ENCODE measurements at places on chromosomes 7 and 10.

GRCh38 chr10:115720121-115720520, 552.9 kb downstream of the GFRA1 start:
- DNase-seq: no peak

DNA sequence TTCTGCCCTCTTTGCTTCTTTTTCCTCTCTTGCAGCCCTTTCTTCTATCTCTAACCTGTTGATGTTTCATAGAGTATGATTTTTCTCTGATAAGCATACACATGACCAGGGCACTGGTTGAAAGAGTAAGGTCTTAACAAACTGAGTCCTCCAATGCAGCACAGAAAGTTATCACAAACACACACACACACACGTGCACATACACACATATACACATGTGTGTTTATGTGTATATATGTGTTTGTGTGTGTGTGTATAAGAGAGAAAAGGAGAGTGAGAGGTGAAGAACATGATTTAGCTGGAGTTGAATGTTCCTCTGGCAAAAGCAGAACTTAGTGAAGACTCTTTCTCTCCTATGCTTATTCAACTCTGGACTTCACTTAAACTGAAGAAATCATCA, 130.0 kb downstream of the KLF6 start:
- DNase-seq: no peak

- DNase-seq: no peak
Measured at GRCh38 chr10:80373502-80373901, 16.9 kb downstream of the DYDC2 start.

GRCh38 chr10:65408401-65408800, 1517.4 kb upstream of the LRRTM3 start:
- DNase-seq: no peak

GRCh38 chr7:44322631-44323363, 2.6 kb downstream of the CAMK2B start:
- no peak for DNase-seq

DNA sequence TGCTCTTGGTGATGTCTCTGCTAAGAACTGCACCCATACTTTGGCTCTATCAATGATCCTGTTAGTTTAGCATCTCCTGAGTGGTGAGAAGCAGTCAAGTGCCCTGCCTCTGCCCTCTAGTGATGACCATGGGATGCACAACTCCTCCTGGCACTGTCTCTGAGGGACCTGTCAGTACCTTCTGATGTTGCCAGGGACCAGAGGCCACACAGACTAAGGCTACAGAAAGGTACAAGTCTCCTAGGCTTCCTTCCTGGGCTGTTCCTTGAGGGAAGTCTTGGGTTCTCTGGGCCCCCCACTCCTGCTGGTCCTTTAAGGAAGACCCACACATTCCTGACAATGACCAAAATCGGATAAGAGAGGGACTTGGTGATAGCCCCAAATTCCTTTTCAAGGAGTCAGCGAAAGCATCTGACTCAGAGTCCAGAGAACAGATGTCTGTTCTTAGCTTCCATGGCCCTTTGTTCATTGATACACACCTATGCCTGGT, 15.3 kb downstream of the NKX2-3 start:
- DNase-seq: no peak

DNA sequence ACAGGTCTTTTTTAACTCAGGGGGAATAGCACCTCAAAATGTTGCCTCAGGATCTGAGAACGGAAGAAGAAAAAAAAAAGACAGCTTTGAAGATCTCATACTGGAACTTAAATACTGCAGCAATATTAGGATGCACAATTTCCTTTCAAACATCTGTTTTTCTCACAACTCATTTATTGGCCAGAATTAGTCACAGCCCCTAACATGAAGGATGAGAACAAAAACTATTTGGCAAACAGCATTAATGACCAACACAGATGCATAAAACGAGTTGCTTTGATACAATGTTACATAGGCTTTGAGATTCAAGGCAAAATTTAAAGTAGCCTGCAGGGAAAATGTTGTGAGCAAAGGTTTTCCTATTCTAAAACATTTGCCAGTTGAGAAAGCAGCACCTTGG, 36.5 kb downstream of the JMJD1C start:
- no peak for DNase-seq

GRCh38 chr7:107668296-107668695, 7.7 kb downstream of the SLC26A4 start:
- no peak for DNase-seq

DNA sequence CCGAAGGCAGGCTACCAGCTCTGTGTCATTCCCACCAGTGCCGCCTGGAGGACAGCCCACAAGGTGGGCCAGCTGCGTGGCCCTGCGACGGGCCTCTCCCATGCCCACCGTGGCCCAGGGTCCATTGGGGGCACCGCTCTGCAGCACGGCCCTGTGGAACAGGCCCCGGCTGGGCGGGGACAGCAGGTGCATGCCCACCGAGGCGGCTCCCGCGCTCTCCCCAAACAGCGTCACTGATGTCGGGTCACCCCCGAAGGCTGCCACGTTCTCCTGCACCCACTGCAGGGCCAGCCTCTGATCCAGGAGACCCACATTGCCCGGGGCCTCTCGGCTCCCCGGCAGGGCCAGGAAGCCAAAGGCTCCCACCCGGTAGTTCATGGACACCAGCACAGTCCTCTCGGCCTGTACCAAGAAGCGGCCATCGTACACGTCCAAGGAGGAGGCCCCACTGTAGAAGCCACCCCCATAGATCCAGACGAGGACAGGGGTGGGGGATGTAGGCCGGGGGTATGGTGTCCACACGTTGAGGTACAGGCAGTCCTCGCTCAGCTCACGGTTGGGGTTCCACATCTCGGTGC, 2.3 kb downstream of the ACHE start:
- no peak for DNase-seq

- no peak for DNase-seq
Measured at GRCh38 chr7:132653366-132653930, 77.2 kb upstream of the PLXNA4 start.

Measured in T-helper 1 cell (primary cell).